NCI-H524 (cell line): ENCODE measurements at places on chromosomes 1 and 21.
A peak's percentile ranks its signal among the peaks of the same experiment; 100 is the strongest.

DNA sequence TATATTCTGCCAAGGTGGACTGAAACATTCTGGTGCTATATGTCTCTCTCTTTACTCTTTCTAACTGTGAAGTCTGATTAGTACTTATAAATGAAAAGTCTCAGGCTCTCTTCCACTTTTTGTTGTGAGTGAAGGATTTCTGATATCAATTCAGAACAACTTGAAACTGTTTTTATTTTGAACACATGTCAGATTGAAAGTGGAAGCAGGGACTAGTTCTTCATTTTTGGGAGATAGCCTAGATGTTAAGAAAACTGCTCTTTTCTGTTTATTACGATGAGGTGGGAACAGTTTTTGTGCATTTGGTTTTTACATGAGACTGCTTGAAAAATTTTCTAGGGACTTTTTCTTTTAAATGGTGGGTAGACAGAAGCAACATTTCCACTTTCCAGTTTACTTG, 14.5 kb upstream of the GBP3 start:
- no peak for DNase-seq

DNA sequence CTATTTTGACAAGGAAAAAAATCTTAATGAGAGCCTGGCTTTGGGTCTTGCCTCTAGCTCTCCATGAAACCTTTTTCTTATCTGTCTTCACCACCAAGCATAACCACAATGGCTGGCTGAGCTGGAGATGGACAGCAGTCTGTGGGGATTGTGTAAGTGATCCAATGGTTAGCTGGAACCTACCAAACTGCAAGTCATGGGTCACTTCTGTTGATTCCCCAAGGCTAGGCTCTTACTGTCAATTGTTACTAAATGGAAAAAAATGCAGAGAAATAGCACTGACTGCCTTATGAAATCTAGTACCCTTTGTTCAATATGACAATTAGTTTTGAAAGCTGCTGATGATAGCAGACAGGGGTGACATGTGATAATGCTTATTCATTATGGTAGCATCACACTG, 359.0 kb downstream of the ST6GALNAC3 start:
- DNase-seq = no peak

DNA sequence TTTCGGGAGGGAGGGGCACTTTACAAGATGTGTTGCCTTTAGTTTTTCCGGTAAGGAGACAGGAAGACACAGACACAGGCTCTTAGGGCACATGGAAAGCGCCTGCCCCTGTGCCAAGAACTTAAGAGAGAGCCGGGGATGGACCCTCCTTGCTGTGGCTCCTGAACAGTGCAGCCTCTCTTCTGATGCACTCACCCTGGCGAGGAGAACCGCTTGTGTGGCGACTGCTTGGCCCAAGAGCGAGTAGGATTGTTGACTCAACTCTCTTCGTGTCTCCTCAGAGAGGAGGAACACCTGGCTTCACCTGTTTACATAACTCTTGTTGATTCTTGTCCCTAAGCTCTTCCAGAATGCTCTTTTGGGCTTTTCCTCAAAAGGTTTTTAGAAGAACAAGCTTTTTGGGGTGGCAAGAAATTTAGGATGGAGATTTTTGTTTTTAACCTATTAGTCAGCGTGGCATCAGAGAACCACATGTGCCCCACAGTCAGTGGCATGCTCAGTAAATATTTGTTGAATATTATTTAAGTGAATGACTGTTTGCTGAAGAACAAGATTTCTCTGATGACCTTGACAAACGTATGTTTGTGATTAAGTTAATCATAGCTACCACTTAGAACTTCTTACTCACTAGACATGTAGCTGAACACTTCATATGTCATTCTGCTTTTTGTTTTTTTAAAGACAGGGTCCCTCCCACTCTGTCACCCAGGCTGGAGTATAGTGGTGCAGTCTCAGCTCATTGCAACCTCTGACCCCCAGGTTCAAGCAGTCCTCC, 60.6 kb downstream of the NFIA start:
- no peak for DNase-seq

- DNase-seq = no peak
Observed at GRCh38 chr1:180916771-180917170, 4.1 kb downstream of the KIAA1614 start.

DNA sequence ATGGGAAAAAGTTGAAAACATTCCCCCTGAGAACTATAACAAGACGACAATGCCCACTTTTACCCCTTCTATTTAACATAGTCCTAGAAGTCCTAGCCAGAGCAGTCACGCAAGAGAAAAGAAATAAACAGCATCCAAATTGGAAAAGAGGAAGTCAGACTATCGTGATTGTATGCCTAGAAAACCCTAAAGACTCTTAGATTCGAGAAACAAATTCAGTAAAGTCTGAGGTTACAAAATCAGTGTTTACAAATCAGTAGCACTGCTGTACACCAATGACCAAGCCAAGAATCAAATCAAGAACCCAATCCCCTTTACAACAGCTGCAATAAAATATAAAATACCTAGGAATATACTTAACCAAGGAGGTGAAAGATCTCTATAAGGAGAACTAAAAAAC, 72.4 kb downstream of the POU2F1 start:
- no peak for DNase-seq

GRCh38 chr1:225544263-225544662, 108.7 kb downstream of the ENAH start:
- DNase-seq = no peak

GRCh38 chr21:35491114-35491513, 442.0 kb upstream of the RUNX1 start:
- no peak for DNase-seq

GRCh38 chr1:86423873-86424272, at the start of gene CLCA2:
TSS of gene CLCA2 (plus strand) at chr1:86424171. CDS start at chr1:86424248, 77 bp downstream.
- DNase-seq = no peak

- DNase-seq = peak; percentile 76
Observed at GRCh38 chr1:25743164-25744139, 56.5 kb upstream of the SELENON start.

- no peak for DNase-seq
Observed at GRCh38 chr1:231124746-231125145, 37.1 kb upstream of the TRIM67 start.

DNA sequence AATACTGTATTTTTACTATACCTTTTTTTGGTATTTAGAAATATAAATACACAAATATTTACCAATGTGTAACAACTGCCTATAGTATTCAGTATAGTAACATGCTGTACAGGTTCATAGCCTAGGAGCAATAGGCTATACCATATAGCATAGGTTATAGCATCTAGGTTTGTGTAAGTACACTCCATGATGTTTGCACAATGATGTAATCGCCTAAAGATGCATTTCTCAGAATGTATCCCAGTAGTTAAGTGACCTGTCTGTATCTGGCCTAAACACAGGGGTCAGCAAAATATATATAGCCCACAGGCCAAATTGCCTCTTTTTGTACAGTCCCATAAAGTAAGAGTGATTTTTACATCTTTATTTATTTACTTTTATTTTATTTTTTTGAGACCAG, 24.2 kb downstream of the ZBTB8OS start:
- DNase-seq = no peak

DNA sequence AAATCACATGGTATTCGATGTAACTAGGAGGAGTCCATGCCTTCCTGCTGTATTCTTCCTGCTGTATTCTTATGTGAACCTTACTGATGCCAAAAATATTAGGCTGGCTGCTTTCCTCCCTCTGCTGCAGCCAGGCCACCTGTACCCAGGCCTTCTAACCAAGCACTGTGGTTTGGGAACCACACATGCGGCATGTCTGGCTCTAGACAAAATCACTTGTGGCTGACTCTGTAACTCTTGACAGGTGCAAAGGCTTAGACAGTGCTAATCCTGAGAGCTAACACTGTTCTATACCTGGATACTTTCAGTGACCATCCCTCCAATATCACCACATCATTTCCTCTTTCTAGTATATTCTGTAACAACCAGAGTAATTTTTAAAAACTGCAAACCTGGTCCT, 67.7 kb downstream of the PCP4 start:
- DNase-seq = no peak

- DNase-seq = no peak
Observed at GRCh38 chr1:205961991-205962820, 18.9 kb upstream of the SLC26A9 start.

DNA sequence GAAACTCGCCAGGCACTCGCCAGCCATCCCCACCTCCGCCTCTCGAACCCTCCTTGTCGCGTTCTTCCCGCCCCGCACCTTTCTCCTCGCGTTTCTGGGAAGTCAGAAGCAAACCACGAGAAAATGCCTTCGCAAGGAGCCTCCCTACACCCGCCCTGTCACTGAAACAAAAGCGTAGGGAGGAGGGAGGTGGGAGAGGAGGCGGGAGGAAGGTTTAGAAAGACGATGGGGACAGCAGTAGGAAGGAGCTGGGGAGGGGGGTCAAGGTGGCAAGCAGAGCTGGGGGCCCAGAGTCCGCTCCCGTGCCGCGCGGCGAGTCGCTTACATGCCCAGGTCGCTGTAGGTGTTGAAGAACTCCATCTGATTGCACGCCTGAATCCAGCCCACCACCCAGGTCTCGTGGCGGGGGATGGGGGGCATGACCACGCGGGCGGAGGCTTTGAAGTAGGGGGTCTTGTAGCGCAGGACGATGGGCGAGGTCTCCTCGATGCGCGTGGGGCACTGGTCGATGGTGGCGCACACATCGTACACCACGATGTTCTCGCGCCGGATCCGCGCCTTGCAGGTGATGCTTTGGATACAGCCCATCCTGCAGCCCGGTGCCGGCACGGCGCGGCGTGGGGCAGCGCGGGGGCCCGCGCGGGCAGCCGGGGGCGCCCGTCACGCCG, 1.0 kb downstream of the FAM78B start:
- peak; percentile 55 for DNase-seq

- no peak for DNase-seq
Observed at GRCh38 chr1:17250601-17251000, 1.7 kb downstream of the PADI3 start.

GRCh38 chr1:37717631-37718030, 25.3 kb downstream of the CDCA8 start:
- DNase-seq = no peak

DNA sequence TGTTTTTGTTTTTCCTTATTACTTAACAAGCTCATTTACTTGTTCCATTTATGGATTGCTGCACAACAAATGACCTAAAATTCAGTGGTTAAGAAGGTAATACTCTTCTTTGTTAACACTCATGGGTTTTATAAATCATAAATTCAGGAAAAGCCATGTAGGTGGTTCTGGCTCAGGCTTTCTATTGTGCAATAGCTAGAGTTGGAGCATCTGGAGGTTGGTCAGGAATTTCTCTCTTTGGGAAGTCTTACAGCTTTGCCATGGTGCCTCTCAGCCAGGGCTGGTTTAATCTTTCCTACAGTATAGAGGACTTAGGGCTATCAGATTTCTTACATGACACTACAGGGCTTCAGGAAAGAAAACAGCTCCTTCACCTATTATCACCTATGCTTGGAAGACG, 1677.1 kb downstream of the KCNT2 start:
- no peak for DNase-seq

- DNase-seq = no peak
Observed at GRCh38 chr1:26166719-26167281, 2.0 kb downstream of the C1orf232 start.

GRCh38 chr21:17270229-17270628, 242.6 kb upstream of the CXADR start:
- peak; percentile 59 for DNase-seq
